ENCODE measurements at places on chromosomes 7 and 10.

DNA sequence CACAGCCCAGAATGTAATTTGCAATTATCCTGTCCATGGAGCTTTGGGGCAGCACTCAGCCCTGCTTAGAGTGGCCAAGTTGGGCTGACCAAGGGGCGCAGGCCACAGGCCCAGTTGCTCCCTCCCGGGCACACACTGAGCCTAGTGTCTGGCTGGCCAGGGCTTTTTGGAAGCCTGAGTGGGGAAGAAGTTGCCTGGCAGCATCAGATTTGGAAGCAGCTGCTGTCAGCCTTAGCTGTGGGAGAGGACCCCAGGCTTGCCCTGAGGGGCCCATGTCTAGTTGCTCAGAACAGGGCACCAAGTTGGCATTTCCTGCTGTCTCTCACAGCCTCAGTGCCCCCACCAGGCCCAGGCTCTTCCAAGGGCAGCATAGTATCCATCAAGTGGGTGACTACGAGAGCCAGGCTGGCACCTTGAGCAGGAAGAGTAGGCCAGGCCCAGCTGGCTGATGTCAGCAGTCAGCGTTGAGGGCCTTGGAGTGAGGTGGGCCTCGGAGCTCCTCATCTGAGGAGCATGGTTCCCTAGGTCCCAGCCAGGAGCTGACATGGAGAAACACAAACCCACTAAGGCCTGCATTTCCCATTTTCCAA, 14.4 kb downstream of the ANTXRL start:
- no peak for DNase-seq

GRCh38 chr7:74235518-74236268, 18.5 kb downstream of the RFC2 start:
- DNase-seq, result no peak

- no peak for DNase-seq
Measured at GRCh38 chr10:133124357-133125211, 35.4 kb upstream of the KNDC1 start.

GRCh38 chr7:96772139-96772694, 62.6 kb upstream of the SEM1 start:
- no peak for DNase-seq

DNA sequence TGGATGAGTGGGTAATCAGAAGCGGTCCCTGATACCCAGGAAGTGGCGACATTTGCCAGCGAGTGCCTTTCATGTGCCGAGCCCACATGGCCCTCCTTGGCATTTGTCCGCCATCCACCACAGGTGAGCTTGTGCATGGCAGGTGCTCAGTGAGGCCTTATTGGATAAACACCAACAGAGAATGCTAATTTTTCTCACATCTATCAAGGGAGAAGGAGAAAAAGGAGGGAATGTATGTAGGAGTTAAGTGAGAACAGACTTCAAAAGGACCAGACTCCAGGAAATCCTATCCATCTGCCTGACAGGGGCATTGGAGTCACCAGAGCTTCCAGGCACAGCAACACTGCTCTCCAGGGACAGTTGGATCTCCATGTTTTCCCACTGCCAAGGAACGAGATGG, 143.5 kb upstream of the ZMIZ1 start:
- peak; percentile 10 for DNase-seq

- DNase-seq, result no peak
Measured at GRCh38 chr10:6228647-6229046, 25.9 kb downstream of the PFKFB3 start.

DNA sequence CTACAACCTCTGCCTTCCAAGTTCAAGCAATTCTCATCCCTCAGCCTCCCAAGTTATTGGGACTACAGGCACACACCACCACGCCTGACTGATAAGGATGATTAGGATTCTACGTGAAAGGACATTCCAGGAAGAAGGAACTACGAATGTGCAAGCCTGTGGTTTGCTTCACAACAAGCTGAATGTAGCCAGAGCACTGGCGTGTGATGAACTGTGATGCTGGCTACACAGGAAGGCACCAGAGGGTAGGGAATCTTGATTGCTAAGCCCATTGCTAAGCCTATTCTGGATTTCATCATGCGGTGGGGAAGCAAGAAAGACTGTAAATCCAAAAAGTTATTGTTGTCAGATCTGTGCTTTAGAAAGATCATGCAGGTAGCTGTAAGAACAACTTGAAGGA, 72.3 kb upstream of the SRRM3 start:
- no peak for DNase-seq

DNA sequence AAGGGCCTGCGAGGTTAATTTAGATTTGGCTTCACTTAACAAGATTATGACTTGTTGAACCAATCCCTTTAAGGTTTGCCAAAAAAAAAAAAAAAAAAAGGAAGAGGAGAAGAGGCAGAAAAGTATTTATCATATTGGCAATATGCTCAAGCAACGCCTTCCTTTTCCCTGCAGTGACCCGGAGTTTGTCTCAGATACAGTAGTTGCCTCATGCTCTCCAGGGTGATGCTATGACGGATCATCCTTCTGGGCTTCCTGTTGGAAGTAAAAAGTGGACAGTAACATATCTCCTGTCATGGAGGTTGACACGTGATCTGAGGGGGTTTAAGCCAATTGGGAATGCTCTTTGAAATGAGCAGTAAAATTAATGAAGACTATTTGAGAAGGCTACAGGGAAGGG, 117.3 kb downstream of the BMPER start:
- DNase-seq, result no peak

- DNase-seq, result no peak
Measured at GRCh38 chr7:41698114-41698513, 4.8 kb downstream of the INHBA start.

- DNase-seq, result no peak
Measured at GRCh38 chr7:155984609-155985405, 172.5 kb upstream of the SHH start.

- peak; percentile 29 for DNase-seq
Measured at GRCh38 chr7:151491859-151492258, 27.8 kb downstream of the RHEB start.

DNA sequence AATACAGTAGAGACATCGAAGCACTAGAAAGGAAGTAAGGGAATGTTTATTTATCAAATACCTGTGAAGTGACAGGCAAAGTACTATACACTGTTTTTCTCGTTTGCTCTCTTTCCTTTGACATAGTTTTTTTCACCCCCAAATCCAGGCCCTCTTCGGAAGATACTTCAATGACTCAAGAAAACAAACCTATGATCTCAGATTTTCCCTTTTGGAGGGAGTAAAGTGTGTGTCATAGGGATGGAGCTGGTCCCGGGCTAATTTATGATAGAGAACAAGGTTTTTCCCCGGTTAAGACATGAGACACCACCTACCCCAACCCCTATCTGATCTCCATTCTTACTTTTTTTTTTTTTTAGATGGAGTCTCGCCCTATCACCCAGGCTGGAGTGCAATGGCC, 61.7 kb downstream of the MAP3K8 start:
- peak; percentile 57 for DNase-seq

DNA sequence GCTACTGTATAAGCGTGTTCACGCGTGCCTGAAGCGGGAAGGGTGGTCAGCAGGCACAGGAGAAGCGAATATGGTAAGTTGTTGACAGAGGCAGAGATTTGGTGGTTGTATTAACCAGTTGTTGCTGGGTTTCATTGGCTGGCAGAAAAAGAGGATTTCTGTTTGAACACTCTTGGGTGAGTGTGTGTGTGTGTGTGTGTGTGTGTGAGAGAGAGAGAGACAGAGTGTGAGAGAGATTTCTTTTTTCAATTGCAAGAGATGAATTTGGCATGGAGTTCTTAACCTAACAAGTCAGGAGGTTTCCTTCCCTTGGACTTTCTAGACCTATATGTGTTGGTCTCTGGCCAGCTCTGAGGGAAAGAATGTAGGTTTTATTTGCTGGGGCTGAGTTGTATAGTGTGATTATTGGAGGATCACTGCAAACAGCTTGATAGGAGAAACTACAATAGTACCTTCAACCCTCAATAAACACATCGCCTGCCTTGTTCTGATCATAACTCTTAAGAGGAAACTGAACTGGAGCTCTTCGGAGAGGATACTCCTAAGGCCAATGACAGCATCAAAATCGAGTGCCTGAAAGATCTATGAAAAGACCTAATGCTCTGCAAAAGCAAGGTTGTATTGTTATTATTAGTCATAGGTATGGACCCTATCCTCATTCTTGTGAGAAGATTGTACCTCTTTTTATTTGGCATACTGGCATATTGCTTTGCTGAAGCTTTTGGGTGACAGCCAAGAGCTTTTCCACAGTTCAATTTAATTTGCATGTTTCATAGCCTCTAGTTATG, 1.2 kb downstream of the MCU start:
- DNase-seq, result no peak

DNA sequence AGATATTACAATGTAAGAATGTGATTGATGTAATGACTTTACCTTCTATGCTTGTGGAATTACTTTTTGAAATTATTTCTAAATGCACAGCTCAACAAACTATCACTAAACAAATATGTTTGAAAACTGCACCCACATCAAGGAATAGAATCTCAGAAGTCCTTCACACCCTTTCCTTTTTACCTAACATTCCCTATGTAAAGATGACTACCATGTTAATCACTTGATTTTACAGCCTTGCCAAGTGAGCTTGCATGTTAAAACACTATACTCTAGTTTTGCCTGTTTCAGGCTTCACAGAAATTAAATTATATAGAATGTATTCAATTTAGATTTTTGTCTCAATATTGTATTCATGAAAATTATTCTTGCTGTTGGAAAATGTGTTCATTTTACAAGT, 1169.4 kb upstream of the CELF2 start:
- DNase-seq, result no peak

- DNase-seq, result no peak
Measured at GRCh38 chr10:104347295-104348045, 6.2 kb upstream of the CFAP58 start.

- no peak for DNase-seq
Measured at GRCh38 chr10:87531908-87532622, 27.4 kb downstream of the MINPP1 start.

GRCh38 chr7:131110297-131111080, 217.2 kb upstream of the MKLN1 start:
- no peak for DNase-seq

- no peak for DNase-seq
Measured at GRCh38 chr10:90985321-90985933, 64.5 kb upstream of the ANKRD1 start.

GRCh38 chr10:78595269-78595619, 473.5 kb upstream of the ZMIZ1 start:
- no peak for DNase-seq

- peak; percentile 88 for DNase-seq
Measured at GRCh38 chr10:76071653-76072365, 640.4 kb downstream of the LRMDA start.

DNA sequence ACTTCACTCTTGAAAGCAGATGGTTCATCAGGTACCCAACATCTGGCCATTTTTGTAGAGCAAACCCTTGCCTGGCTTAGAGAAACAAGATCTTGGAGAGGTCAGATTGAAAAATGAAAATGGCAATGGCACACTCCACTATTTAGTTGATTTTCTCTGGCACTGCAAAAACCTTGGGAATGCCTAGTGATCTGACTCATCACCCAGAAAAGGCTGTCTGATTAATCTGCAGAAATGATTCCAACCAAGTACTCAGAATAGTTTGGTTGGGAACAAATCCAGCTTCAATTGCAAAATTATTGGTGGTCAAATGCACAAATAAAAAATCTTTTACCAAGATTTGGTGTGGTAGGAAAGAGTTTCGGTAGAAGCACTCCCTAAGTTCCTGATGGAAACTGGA, 351.2 kb downstream of the PHTF2 start:
- peak; percentile 88 for DNase-seq

- no peak for DNase-seq
Measured at GRCh38 chr7:25087855-25088254, 37.2 kb downstream of the CYCS start.

DNA sequence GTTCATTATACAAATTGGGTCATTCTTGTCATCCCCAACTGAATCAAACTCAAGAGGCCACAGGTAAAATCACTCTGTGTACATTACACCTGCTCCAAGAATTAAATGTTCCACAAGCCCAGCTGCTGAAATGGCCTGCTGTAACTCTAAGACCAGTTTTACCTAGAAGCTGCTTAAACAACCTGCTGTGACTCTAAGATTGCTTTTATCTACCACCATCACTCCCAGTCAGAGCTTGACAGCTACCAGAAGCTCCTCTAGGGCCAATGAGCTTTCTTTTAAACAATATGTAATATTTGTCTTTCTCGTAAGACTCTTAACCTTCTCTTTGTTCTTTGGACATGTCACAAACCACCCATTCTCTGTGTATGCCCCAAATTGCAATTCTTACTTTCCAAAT, 141.8 kb upstream of the LRGUK start:
- no peak for DNase-seq

DNA sequence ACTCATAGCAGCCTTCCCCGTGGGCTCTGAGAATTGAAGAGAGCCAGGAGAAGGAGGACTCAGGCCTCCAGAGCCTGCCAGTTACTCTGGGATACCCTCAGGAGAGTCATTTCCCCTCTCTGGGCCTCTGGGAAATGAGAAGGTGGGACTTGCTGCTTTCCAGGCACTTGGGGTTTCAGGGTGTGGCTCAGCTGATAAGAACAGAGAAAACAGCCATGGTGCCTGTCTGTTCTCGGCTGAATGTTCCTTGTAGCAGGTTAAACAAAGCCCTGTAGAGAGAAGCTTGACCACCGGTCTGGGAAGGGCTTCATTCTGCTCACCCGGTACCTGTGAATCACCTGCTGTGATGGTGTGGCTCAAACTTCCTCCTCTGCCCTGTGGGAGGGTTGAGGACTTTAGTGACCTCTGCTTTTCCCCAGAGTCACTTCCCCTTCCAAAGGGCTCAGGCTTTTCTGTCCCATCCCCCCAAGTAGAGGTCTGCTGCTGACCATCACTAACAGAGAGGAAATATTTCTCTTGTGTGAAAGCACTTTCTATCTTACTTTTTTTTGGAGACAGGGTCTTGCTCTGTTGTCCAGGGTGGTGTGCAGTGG, 212.4 kb upstream of the GALNT17 start:
- DNase-seq, result no peak

- peak; percentile 77 for DNase-seq
Measured at GRCh38 chr7:97027427-97028234, 3.0 kb upstream of the DLX5 start.

- DNase-seq, result no peak
Measured at GRCh38 chr7:4659551-4660286, 22.4 kb upstream of the FOXK1 start.

DNA sequence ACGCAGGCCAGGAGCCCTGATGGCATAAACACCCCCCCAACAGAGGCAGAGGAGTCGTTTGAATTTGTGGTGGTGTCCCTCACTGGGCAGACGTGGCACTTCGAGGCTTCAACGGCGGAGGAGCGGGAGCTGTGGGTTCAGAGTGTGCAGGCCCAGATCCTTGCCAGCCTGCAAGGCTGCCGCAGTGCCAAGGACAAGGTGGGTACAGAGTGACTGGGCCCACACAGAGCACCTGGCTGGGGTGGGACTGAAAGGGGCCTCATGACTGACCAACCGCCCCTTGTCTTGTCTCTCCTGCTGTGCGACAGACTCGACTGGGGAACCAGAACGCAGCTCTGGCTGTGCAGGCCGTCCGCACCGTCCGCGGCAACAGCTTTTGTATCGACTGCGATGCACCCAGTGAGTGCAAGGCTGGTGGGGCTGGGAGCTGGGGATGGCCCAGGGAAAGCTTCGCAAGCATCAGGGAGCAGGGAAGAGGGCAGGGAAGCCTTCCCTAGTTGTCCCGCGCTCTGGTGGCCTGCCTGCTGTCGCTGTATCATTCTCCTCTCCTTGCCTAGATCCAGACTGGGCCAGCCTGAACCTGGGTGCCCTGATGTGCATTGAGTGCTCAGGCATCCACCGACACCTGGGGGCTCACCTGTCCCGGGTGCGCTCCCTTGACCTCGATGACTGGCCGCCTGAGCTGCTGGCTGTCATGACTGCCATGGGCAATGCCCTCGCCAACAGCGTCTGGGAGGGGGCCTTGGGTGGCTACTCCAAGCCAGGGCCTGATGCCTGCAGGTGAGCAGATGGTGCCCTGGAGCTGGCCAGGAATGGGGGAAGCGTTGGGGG, 25.4 kb downstream of the GBX1 start:
- no peak for DNase-seq

- DNase-seq, result no peak
Measured at GRCh38 chr10:61609701-61610100, 53.0 kb upstream of the CABCOCO1 start.

Measured in stromal cell of bone marrow (primary cell).